ENCODE measurements at places on chromosomes 4 and X.
A peak's percentile ranks its signal among the peaks of the same experiment; 100 is the strongest.

DNA sequence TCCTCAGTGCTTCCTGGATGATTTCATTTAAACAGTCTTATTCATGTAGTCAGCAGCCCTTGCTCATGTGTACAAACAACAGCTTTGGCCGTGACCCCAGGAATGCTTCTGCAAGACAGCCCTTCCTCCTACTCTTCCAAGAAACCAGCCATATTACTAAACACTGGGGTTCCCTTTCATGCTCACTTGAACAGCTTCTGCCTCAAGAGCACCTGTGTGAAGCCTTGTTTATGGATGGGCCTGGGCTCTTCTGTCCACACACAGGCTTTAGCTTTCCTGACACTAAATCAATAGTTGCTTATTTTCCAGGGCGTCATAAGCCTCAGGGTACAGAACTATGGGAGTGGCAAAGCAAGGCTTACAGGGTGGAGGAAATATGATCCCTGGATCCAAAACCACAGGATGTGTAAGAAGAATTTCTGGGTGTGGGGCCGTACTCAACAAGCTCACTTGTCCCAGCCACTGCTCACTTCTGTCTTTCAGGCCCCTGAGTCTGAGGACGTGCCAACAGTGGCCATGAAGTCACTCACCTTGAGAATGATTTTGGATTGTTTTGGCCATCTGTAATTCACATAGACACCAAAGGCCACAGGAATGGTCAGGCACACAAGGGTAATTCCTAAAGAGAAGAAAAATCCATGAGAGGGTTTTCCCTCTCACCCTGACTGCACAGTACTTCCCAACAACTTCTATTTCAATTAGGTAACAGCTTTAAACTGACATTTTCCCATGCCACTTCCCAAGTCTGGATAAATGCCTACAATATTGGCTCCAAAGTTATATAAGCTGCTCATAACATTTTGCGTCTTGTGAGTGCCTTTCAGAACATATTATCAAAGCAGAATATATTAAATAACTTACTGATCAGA lies 17.7 kb downstream of the SLC10A6 start:
- no peak for DNase-seq

DNA sequence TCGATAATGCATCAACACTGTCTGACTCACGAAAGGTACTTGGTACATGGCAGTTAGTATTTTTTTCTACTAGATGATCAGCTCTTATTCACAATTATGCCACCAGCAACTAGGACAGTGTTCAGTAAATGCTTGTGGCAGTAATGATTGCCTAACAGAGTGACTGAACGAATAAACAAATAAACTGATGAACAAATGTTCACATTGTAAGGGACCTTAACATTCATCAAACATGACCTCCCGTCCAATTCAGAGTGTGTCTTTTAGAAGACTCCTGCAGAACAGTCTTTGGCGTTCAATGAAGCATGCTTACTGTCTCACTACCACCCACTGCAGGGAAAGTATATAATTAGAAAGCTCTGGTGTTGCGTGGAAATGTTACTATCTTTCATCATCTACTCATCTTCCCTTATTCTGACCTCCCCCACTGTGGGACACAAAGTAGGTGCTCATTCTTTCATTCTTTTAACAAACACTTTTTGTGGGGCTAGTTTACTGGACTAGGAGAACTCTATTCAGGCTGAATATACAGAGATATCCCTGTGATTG lies 319.3 kb downstream of the RAB28 start:
- DNase-seq, result no peak

DNA sequence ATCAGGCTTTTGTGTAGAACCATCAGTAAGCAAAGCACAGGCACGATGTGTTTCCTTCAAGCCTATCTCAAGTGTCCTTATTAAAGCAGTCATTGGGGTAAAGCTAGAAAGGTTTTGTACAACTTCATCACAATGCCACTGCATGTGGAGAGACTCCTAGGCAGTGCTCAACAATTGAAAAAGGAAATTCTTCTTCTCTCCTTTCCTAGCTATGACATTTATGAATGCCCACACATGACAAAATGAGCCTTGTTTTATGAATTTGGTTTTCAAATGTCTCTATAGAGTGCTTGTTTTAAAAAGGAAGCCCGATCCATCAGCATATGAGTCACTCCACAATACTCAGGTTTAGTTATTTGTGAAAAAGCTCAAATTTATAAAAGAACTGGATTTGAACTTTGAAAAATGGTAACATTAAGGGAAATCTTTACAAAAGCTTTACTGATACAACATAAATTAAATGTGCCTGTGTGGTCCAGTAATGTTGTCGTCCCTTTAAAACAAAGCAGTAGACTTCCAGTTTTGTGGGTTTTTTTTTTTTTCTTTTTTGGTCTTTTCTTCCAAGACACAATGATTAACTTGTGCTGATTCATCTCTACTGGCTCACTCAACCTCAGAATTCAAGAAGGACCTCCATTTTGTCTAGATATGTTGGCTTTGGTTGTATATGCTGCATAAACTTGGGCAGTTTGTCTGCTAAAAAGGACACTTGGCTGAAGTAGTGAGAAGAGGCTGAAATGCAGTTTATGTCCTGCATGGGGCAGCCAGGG lies 273.8 kb downstream of the GASK1B start:
- DNase-seq, result no peak

GRCh38 chr4:185859111-185859510 lies 47.1 kb upstream of the SORBS2 start:
- no peak for DNase-seq

DNA sequence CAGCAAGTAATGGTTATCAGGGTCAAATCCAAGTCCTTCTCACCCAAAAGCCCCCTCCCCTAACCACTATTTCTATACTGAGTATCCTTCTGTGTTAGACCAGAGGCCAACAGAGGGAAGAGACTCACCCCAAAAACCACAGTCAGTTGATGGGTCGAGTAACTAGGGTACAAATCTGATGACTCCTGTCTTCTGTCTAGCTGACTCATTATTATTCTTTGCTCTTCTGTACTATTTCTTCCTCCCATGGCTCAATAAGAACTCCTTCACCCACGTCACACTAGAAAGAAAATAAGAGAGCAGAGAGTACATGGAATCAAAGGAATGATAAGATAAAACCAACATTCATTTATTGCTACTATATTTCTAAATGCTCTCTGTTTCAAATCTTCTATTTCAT lies 2.0 kb downstream of the RAB40A start:
- no peak for DNase-seq

DNA sequence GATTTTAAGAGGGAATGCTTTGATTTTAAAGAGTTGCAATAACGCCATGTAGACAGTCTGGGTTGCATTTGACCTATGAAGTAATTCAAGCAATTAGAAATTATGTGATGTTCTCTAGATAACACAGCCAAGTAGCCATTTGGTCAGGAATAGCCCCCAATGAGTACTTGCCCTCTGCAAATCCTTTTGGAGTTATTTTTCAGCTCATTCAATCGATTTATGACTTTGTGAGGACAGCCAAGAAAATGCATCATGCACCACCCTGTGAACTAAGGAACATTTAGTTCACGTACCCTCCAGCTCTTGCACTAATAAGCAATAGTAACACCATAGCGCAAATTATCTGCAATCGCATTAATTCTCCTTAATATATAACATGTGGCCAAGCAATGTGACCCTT lies 552.6 kb upstream of the INTU start:
- DNase-seq, result no peak

DNA sequence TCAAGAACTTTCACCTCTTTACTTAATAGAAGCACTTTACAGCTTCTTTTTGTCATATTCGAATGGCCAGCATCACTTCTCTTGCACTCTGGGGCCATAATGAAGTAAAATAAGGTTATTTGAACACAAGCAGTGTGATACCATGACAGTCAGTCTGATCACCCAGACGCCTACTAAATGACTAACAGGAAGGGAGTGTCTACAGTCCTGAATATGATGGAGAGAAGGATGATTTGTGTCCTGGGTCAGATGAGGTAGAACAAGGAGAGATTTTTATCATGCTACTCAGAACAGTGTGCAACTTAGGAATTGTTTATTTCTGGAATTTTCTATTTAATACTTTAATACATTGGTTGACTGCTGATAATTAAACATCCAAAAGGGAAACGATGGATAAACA lies 284.2 kb upstream of the F9 start:
- DNase-seq, result no peak

- no peak for DNase-seq
Measured at GRCh38 chr4:105140684-105141490, 5.8 kb upstream of the TET2 start.

GRCh38 chr4:143383005-143383574 lies 46.4 kb downstream of the GAB1 start:
- DNase-seq, result no peak

GRCh38 chr4:109332926-109333464 lies 30.5 kb upstream of the COL25A1 start:
- DNase-seq, result peak; percentile 51

DNA sequence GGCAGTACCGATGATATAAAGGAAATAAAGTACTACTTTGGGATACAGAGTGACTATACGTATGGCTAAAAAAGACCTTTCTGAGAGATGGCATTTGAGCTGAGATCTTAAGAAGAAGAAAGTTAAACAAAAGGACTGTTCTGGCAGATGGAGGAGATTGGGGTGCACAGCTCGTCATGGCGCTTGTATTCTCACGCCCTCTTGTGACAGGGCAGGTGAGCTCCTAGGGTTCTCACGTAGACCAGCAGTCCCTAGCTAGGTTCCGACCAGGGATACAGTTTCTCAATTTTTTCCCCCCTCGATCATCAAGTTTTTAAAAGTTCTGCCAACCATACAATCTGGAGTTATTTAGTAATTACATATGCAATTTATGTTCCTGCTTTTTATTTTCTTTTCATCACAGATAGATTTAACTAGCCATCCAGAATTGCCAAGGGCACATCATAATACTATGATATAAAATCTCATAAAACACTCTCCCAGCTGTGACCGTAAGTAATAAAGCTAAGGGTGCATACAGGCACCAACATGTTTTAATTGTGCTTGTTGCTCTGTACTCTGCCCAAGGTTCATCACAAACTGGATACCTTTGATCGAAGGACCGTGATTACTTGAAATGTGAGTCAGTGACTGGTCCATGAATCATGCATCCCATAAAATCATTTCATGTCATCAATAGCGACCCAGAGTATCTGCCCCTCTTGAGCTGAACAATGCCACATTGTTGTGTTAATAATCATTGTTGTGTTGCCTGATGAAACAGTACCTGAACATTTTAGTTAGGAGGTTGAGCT lies 69.4 kb upstream of the ZNF518B start:
- no peak for DNase-seq

- DNase-seq, result no peak
Measured at GRCh38 chrX:39592776-39593175, 505.0 kb downstream of the BCOR start.

- no peak for DNase-seq
Measured at GRCh38 chrX:136822337-136823095, 41.8 kb upstream of the ARHGEF6 start.

DNA sequence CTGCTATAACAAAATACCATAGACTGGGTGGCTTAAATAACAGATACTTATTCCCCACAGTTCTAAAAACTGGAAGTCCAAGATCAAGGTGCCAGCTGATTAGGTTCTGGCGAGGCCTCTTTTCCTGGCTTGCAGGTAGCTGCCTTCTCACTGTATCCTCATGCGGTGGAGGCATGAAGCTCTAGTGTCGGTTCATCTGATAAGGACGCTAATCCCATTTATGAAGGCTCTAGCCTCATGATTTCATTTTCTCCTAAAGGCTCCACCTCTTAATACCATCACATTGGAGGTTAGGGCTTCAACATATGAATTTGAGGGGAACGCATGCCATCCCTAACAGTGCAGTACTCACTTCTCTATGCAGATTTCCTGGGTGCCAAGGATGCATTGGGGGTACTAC lies 57.9 kb upstream of the STIM2 start:
- no peak for DNase-seq

- DNase-seq, result no peak
Measured at GRCh38 chrX:5113128-5113527, 1115.5 kb downstream of the NLGN4X start.

DNA sequence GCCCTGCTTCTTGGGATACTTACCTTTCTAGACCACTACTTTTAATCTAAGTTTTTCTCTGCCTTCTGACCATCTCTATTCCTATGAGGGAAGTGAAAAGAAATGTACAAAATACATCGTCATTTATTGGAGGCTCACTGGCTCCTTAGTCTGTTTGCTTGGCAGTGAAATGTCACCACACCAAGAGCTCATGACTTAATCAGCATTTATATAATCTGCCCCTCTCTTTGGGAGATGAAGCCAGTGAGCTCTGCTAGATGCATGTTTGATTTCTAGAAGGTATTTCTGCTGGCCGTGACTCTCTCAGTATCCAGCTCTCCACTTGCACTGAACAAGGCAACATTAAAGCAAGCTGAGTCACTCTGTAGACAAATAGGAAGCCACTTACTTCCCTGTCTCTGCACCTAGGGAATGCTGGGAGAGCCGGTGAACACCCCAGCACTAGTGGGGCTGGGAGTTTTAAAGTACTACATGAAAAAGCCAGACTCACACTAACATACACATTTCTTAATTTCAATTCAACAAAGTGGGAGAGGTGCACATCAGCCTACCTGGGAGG lies 79.1 kb downstream of the MID1IP1 start:
- no peak for DNase-seq

DNA sequence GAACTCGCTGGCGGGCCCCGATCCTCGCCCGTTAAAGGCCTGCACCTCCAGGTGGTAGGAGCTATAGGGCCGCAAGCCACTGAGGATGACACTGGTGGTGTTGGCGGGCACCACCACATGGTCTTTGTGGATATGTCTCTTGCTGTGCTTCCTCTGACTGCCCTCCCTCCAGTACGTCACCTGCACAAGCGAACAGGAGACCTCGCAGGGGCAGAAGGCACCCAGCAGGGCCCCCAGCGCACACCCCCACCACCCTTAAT lies 20.7 kb downstream of the L1CAM start:
- DNase-seq, result no peak

DNA sequence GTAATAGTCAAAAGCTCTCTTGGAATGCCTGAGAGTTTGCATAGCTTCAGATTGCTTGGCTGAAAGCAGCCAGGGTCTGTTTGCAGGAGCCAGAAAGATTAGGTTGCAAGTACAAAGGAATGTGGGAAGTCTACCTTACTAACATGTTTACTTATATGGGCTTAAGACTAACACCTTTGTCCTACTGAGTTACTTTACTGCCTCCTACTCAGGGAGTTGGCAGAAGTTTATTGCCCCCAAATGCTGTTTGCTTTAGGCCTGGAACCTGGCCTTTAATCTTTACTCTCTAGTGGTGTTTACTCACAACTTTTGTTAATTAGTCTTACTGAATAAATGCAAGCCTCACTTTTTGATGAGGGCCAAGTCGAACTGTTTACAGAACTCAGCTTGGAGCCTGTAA lies 219.4 kb upstream of the ZC4H2 start:
- no peak for DNase-seq
